ENCODE measurements at places on chromosomes 5 and 9.

GRCh38 chr9:127973169-127974000 lies 7.4 kb downstream of the EEIG1 start:
- no peak for DNase-seq

DNA sequence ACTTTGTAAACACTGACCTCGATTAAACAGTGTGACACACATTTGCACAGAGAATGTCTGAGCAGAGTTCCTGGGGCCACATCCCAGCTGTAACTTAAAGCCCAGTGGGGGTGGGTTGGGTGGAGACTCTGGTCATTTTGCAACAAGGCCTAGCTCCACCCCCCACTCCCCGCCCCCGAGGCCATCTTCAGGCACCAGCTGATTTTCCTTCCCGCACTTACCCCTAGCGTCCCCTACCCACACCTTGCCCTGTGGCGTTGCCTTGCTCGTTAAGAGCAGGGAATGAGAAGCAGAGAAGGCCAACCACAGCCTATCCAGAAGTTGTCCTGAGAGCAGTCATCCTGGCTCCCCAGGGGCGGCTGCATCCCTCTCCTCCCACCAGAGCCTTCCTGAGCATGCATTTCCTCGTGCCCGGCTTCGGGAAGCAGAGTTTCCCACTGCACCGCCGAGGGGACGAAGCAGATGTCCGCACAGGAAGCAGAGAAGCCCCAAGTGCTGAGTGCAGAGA lies 101.7 kb upstream of the SARDH start:
- DNase-seq = no peak

- DNase-seq = no peak
Observed at GRCh38 chr5:131488463-131488862, 146.6 kb downstream of the RAPGEF6 start.

- DNase-seq = no peak
Observed at GRCh38 chr5:56624751-56625150, 190.6 kb upstream of the MAP3K1 start.

- DNase-seq = no peak
Observed at GRCh38 chr5:151451626-151452520, 4.5 kb downstream of the SLC36A1 start.

Measured in SW 1271 (cell line).